ENCODE measurements at places on chromosomes 6 and 20.
A peak's percentile ranks its signal among the peaks of the same experiment; 100 is the strongest.

DNA sequence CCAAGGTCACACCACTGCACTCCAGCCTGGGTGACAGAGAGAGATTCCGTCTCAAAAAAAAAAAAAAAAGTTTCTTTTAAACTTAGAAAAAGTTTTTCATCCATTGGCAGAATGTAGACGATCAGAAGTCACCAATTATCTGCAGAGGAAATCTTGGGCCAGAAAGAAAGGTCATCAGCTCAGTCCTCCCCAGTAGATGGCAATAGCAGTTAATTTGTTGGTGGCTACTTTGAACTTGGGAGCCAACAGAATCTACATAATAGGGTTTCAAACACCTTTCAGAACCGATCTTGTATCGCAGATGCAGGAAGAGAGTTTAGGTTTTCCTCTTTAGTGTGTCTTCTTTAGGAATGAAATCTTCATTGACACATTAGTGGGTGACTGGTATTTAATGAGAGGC lies 41.7 kb downstream of the LBP start:
- DNase-seq, result no peak

DNA sequence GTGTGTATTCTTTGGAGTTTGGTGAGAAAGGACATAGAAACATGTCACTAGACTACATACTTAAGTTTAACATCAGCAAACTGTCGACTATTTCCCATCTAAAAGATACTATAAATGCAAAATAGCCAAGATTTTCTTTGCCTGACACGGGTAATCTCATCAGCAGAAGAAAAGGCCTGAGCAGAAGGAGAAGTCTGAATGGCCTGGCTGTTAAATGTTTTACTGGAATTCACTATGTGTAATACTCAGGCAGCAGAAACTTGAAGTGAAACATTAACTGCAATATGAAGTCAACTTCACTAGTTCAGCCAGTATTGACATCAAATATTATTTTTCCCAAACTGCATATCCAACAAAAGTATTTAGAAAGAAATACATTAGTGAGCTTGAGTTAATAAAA lies 6.4 kb upstream of the DSE start:
- no peak for DNase-seq

- no peak for DNase-seq
Observed at GRCh38 chr6:21596145-21596948, 2.8 kb downstream of the SOX4 start.

GRCh38 chr6:54897462-54898189 lies 51.1 kb downstream of the FAM83B start:
- no peak for DNase-seq

DNA sequence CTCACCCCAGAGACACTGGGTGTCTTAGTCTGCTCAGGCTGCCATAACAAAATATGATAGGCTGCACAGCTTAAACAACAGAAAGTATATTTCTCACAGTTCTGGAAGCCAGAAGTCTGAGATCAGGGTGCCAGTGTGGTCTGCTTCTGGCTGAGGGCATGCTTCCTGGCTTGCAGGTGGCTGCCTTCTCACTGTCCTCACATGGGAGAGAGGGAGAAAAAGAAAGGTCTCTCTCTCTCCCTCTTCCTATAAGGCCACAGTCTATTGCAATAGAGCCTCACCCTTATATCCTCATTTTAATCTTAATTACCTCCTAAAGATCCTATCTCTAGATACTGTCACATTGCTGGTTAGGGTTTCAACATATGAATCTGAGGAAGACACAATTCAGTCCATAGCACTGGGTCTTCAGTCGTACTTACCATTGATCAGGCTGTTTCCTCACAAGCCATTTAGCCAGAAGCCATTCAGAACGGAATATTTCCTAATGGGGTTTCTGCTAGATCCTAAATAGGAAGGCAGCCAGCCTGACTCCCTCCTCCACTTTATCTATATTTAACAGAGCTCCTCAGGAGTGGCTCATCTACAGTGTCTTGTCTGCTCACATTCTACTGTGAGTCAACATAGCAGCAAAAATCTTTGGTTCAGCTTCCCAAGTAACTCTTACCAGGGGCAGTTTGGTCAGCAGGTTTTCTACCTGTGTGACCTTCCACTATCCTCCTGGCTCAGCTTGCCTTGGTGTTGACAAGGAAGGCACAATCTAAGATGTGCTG lies 42.2 kb downstream of the CD164 start:
- DNase-seq, result no peak

DNA sequence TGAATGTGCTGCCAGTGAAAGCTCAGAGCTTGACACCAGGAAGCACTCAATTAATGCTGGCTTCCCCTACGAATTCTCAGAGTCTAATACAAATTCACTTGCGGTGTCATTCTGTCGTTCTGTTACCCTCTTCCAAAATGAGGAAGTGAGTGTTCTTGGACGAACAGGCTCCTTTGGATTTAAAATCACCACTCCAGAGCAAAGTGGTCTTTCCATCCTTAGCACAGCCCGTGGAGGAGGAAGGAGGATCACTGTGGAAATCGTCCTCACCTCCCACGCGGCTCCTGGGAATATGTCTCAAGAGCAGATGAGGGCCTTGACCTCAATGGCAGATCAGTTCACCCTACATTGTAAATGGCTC lies 41.7 kb downstream of the RIOK1 start:
- no peak for DNase-seq

- no peak for DNase-seq
Observed at GRCh38 chr6:130873746-130874145, 46.5 kb downstream of the SMLR1 start.

DNA sequence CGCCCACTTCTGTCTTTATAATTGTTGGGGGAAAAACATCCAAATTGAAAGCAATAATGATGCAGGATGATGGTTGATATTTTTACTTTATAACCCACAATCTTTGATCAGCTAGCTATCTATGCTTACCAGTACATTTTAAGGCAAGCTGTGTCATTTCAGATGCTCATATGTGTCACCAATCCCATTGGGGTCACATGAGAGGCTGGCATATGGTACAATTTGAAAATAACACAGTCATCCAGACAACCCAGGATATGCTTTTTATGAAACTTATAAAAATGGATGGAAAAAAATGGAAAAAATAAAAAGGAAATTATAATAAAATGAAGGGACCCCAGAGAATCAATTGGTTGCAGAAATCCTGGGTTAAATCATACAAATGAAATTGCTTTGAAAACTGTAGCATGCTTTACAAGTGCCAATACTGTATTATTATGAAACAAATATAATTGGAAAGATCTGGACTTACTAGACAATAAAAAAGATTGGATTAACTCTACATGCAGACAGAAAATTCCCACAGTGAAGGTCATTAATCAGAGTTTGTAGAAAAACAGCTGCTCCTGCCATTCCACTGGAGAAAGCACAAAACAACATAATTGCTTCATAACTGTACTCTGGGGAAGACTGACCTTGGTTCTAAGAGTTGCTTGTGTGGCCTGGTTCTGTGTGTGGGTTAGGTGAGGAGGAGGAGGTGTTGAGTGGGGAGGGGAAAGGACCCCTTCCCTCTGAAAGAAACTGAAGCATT lies 13.3 kb upstream of the PRIM2 start:
- no peak for DNase-seq

GRCh38 chr6:135322427-135323201 lies 141.5 kb downstream of the MYB start:
- DNase-seq, result no peak

- DNase-seq, result no peak
Observed at GRCh38 chr6:35498422-35499067, 1.7 kb upstream of the TEAD3 start.

- DNase-seq, result peak; percentile 52
Observed at GRCh38 chr20:63873477-63873971, 8.5 kb downstream of the TPD52L2 start.

DNA sequence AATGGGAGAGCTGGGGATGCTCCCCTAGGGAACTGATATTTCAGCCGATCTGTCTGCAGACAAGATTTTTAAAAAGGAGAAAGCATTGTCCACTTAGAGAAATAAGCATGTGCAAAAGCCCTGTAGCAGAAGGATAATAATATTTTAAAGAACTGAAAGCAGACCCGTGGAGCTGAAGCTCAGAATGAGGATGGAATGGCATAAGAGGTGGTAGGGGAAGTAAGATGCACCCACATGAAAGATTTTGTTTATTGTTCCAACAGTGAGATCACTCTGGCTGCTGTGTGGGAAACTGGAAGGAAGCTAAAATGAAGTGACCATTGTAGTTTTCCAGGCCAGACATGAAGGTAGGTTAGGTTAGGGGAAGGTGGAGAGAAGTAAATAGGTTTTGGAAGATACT lies 266.4 kb upstream of the PRDM1 start:
- DNase-seq, result no peak

- DNase-seq, result no peak
Observed at GRCh38 chr6:157187182-157188083, 135.9 kb downstream of the TMEM242 start.

- no peak for DNase-seq
Observed at GRCh38 chr20:32191873-32192272, 15.7 kb downstream of the PLAGL2 start.

- no peak for DNase-seq
Observed at GRCh38 chr20:61929971-61930666, 135.6 kb downstream of the TAF4 start.

DNA sequence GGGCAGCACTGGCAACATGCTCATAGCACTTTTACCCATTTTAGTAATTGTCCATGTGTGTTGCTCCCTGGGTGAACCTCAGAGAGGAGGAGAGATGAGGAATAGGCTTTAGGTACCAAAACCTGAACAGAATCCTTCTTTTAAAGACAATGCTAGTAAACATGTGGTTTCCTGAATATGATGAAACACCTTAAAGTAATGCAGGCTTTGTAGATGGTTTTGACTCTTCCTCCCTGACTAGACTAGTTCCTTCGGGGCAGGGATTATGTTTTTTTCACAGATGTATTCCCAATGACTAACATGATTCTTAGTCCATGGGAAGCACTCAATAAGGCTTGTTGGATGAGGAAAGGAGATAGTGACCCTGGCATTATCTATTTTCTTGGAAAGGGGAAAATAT lies 367.6 kb upstream of the JAG1 start:
- no peak for DNase-seq

DNA sequence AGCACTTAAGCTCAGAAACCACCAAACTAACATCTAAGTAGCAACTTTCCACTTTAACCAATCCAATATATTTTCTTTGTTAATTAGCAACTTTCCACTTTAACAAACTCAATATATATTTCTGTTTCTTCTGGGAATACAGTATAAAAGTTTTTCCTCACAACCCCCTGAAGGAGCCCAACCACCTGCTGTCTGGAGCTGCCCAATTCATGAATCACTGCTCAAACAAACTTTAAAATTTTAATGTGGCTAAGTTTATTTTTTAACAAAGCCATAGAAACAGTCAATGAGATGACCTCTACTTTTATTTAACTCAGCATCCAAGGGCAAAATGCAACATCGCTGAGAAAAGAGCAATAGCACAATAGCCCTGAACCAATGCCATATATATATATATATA lies 500.1 kb downstream of the EPM2A start:
- DNase-seq, result no peak

DNA sequence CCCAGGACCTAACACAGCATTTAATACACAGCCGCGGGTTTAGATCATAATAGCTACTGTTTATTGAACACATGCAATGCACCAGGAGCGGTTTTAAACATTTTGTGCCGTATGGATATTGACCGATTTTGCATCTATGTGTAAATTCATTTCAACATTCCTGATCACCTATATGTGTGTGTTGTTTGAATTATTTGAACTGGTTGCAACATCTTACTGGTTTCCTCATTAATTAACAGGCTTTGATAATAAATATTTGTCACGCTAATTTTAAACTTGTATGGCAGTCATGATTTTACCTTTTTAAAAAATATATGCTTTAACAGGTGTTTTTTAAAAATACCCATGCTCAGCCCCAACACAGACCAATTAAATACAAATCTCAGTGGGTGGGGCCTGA lies 35.8 kb downstream of the CPNE5 start:
- no peak for DNase-seq

- no peak for DNase-seq
Observed at GRCh38 chr6:89736893-89737292, 82.7 kb downstream of the MDN1 start.

- peak; percentile 67 for DNase-seq
Observed at GRCh38 chr6:26575494-26575939, 21.2 kb upstream of the ABT1 start.

DNA sequence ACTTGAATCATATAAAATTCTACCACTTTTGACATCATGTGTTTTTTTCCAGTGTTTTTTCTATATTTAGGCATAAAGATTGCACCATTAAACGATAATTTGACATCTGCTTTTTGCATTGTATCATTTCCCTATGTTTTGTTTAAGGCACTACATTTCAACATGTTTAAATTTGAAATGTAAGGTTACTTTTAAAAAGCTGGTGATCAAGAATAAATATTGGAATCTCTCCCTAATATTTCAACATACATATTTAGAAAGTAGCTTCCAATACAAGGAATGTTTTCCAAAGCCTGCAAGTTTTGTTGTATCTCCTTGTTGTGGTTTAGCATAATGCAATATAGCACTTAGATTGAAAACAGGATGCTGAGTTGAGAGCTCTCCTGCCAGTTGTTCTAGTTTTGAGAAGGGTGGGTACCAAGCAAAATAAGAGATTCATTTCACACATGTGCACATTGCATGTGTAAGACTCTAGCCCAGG lies 76.5 kb downstream of the SYNJ2 start:
- DNase-seq, result no peak

- DNase-seq, result no peak
Observed at GRCh38 chr6:44969446-44970185, 358.5 kb upstream of the RUNX2 start.

DNA sequence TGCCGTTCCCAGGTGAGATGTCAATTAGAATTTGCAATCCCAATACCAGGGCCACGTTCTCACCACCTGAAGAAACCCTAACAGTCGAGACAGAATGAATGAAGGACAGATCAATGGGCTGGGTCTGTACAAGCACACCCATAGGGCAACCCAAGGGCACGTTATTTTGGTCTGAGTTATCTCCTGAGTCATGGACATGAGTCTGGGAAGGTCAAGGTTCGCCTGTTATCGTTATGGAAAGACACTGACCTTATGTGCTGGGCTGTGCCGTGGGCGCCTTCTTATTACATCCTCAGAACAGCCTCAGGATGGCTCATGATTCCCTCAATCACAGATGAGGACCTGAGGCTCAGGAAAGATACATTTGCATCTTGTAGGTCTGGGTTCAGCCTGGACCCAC lies 175.0 kb upstream of the SULF2 start:
- no peak for DNase-seq

- DNase-seq, result no peak
Observed at GRCh38 chr6:132812756-132813172, 1.6 kb upstream of the RPS12 start.

- DNase-seq, result no peak
Observed at GRCh38 chr20:19543101-19543500, 215.0 kb upstream of the RIN2 start.
